Left hindlimb (tissue), 1 donor: ENCODE measurements at places on chromosomes 6 and 20.

DNA sequence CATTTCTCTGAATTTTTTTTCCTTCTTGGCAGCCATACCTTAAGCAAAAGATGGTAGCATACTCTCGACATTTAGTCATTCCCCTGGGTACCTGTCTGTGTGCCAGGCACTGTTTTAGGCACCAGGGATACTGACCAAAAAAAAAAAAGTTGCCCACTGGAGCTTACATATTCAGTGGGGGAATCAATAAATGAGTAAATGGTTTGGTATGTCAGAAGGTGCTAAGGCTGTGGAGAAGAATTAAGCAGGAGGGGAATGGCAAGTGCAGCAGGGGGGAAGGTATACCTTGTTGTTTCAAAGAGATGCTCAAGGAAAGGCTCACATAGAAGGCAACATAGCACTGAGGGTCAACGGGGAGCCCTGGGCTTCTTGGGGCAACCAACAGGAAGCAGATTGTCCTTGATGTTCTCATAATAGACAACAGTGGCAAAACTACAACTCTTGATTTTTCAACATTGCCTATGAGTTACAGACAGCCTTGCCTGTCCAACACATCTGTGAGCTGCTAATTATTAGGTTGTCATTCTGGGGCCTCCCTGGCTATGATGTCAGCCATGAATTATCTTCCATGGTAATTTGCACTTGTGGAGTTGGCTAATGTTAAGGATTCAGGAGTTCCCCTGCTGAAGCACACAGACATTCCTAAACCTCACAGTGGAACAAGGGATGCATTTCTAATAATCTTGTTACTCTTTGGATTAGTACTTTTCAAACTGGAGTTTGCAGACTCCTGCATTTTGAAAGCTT lies 19.6 kb downstream of the NT5E start:
- no peak for DNase-seq

DNA sequence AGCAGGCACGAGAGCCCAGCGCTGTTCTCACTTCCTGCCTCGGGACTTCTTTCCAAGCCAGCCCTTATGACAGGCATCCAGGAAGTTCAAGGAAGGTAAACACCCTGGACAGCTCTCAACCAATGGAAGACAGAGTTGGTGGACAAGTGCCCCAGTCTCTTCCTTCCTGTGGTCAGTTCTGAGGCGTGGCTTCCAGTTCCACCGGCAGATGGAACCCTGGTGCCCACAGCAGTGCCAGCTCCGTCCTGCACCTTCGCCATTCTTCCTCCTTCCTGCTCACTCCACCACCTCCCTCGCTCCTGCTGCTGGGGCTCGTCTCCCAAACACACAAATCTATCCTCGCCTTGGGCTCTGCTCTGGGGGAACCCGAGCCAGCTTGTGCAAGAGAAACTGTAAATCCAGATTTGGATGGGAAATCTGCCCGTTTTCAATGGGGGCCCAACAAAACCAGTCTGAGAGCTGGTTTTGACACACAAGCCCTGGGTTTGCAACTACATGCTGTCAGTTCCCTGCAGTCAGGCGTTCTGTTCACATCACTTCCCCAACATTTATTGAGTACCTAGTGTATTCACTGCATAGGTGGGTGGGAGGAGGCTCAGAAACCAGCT lies 162.7 kb downstream of the GRM4 start:
- no peak for DNase-seq

- DNase-seq, result no peak
Measured at GRCh38 chr6:84213217-84213616, 14.2 kb downstream of the CEP162 start.

- no peak for DNase-seq
Measured at GRCh38 chr6:108068618-108069017, 5.9 kb downstream of the OSTM1 start.

- DNase-seq, result no peak
Measured at GRCh38 chr6:107661291-107661690, 162.8 kb downstream of the SCML4 start.

GRCh38 chr6:19803331-19804204 lies 33.6 kb upstream of the ID4 start:
- DNase-seq, result no peak

- DNase-seq, result no peak
Measured at GRCh38 chr20:25622049-25622448, 1.8 kb downstream of the NANP start.
